Caudate nucleus (tissue), 63 donors: ENCODE measurements at places on chromosomes 4 and X.

DNA sequence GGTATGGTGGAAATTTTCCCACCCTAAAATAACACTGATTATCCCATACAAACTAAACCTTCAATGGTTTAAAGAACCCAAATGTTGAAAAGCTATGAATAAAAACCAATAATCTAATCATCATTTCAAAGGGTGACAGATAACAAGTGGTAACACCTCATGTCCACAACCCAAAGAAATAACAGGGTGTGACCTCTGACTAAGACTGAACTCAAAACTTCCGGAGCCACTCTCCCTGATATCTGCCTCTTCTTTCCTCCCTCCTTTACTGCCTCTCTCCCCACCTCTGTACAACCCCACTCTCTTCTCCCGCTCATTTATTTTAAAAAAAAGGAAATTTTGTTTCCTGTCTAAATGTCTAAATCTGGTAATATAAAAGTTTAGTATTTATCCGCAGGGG is 11.5 kb downstream of the FBXW7 start:
- no peak for DNase-seq

DNA sequence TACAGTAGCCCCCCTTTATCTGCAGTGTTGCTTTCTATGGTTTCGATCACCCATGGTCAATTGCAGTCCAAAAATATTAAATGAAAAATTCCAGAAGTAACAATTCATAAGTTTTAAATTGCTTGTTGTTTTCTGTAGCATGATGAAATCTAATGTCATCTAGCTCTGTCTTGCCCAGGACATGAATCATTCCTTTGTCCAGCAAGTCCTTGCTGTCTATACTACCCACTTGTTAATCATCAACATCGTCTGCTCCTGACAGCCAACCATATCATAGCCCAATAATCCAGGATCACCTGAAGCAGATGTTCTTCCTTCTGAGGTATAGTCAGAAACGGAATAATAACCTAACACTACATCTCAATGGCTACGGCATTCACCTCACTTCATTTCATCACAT is 79.8 kb downstream of the ADAMTS3 start:
- DNase-seq, result no peak

GRCh38 chr4:6152869-6153705 is 47.3 kb downstream of the JAKMIP1 start:
- no peak for DNase-seq

GRCh38 chr4:48963042-48963679 is 22.9 kb upstream of the CWH43 start:
- DNase-seq, result peak; percentile 53

GRCh38 chr4:183256756-183257385 is 63.2 kb downstream of the CLDN22 start:
- DNase-seq, result peak; percentile 16

DNA sequence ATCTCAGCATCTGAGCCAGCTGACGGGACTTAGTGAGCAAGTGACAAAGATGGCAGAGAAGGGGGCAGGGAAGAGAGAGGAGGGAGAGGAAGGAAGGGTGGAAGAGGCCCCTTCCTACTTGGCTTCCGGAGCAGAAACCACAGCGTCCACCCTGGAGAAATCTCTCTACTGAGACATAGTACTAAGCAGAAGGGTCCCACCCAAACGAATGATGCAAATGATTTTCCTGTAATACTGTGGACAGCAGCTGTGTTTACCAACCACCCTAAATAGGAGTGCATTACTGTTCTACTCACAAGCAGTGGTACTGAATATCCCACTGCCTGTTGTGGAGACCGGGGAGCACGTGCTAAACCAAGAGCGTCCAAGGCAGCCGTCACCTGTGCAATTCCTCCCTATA is 29.4 kb downstream of the DTHD1 start:
- DNase-seq, result no peak

DNA sequence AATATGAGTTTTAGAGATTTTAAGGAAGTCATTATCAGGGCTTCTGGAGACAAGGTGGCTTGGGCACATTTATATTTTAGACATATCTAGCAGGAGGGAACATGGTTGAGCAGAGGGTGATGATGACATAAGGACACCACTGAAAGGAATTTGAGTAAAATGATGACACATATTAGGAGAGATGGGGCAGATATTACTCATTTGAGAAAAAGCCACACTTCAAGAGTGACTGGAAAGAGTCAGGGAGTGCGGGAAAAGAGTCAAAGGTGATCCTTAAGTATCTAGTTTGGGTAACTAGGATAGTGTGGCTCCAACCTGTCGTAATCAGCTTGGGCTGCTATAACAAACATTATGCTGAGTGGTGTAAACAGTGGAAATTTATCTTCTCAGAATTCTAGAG is 377.7 kb downstream of the PACRGL start:
- no peak for DNase-seq

DNA sequence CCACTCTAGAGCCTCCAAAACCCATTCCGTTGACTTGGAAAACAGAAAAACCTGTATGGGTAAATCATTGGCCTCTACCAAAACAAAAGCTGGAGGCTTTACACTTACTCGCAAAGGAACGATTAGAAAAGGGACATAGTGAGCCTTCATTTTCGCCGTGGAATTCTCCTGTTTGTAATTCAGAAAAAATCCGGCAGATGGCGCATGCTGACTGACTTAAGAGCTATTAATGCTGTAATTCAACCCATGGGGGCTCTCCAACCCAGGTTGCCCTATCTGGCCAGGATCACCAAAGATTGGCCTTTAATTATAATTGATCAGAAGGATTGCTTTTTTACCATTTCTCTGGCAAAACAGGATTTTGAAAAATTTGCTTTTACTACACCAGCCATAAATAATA is 60.8 kb downstream of the ZNF732 start:
- DNase-seq, result peak; percentile 1

DNA sequence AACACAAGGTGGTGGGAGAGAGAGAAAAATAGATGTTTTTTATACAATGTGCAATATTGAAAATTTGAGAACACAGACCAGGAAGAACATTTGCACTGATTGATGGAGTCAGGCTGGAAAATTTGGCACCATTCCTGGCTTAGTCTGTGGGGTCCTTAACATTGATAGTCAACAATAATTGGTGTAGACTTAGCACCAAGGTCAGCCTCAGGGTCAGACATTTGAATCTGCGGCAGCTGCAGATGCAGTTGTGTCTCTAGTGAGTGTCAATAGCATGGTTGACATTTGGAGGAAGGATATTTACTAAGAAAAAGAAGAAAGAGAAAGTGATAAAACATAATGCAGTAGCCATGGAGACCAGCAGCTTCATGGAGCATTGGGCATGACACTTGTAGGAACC is 31.5 kb upstream of the GLRA3 start:
- DNase-seq, result no peak

DNA sequence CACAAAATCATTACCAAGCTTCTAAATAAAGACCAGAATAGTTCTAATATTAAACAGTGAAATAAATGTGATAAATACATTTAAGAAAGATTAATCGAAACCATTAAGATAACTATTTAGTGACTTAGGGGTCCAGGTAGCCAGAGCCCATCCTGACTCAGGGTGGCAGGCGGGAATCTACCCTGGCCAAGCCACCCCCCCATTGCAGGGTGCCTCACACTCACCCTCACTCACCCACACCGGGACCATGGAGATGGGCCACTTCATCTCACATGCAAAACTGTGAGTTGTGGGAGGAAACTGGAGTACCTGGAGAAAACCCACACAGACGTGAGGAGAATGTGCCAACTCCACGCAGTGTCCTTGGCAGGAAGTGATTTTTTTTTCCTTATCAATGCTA is 237.6 kb upstream of the HAND2 start:
- no peak for DNase-seq

DNA sequence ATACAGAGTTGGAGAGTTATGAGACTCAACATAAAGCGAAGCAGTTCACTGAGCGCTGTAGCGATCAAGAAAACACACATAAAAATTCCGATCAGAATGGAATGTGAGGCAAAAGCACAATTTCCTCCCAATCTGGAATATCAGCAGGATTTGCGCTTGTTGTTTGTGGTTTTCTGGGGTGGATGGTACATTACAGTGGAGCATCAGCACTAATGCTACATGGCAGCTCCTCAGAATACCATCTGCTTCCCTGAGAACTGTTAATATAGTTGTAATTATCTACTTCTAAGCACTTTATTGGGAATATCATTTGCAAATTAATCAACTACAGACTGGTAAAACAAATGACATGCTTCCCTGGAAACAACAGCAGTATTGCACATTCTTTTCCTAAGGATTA is 324.1 kb upstream of the PPARGC1A start:
- no peak for DNase-seq

- DNase-seq, result no peak
Observed at GRCh38 chr4:10008609-10009005, 12.7 kb downstream of the SLC2A9 start.

DNA sequence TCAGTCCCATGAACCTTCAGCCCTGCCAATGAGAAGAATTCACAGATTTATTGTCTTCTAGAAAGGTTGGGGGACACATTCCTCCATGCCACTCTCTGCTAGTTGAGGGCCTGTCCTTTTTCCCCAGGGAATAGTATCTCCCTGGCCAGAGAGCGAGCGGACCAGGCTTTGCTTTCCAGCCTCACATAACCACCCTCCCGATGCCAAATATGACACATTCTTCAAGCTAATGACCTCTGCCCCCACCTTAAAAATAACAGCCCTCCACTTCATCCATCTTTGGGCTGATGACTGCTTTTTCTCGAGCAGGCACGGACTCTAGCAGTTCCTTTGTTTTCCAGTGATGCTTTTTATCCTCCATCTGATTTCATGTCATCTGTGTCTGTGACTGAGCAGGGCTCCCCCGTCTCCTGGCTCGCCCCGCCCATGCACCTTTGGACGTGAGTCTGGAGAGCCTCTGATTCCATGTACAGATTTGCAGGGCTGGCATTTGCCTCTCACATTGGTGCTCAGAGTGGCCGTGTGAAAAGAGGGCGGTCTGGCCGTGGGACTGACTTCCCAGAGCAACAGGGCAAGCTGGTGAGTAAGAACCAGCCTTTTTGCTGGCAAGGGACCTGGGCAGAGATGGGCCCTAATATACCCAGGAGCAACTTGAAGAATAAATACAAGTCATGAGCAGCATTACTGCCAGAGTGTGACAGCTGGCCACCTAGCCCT is 279.8 kb downstream of the BCOR start:
- DNase-seq, result no peak

DNA sequence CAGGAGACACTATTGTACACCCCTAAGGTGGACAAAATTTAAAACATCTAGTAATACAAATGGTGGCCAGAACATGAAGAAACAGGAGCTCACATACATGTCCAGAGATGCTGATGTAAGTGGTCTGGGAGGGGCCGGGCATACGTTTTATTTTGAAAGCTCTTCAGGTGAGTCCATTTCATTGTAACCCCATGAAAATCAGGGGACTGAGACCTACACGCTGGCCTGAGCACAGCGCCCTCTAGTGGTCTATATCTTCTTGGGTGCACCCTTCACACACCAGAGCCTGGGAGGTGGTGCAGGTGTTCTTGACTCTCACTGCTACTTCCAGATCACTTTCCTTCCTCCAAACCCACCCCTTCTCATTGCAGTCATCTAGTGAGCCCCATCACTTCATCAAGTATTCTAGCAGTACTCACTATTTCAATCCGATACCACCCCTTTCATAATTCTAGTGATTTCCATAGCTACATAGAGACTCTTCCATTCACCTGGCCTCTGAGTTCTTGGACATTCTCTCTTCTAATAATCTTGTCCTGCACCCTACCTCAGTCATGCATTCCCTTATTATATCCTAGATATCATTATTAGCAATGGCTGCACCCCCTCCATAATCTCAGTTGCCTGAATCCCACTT is 4.3 kb upstream of the TLR6 start:
- DNase-seq, result no peak

- no peak for DNase-seq
Observed at GRCh38 chr4:109622626-109623025, 62.6 kb downstream of the MCUB start.

DNA sequence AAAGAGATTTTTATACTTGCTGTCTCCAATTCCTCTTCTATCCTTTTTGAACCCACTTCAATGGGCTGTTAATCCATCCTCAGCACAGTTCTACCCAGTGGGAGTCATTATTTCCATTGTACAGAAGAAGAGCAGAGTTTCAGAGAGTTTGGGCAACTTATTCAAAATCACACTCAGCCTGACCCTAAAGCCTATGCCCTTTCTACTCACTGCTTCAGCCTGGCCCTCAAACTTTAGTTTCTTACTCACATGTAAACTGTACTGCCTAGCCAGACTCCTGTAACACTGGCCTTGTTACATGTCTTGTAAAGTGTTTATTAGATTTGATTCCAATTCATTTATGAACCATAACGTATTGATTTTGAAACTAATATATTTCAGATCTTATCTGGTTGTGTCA is 25.1 kb upstream of the USO1 start:
- no peak for DNase-seq

GRCh38 chr4:27398631-27399310 is 538.1 kb downstream of the STIM2 start:
- no peak for DNase-seq

DNA sequence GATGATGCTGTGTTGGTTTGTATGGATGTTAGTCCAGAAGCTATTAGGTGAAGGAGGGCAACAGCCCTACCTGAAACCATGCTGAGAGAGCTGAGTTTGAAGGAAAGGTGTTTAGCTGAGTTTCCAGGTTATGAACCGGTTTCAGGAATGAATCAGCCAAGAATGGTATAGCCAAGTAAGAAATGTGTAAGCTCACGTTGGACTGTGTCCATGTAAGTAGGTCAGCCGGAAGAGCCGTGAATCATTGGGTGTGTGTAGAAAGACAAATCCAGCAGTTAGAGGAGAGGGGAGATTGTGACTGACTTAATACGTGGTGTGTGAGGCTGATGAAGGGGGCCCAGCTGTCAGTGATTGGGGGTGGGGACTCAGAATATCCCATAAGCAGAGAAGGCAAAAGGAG is 77.2 kb upstream of the SPIN4 start:
- no peak for DNase-seq

- DNase-seq, result no peak
Observed at GRCh38 chr4:30245140-30245539, 475.0 kb upstream of the PCDH7 start.

DNA sequence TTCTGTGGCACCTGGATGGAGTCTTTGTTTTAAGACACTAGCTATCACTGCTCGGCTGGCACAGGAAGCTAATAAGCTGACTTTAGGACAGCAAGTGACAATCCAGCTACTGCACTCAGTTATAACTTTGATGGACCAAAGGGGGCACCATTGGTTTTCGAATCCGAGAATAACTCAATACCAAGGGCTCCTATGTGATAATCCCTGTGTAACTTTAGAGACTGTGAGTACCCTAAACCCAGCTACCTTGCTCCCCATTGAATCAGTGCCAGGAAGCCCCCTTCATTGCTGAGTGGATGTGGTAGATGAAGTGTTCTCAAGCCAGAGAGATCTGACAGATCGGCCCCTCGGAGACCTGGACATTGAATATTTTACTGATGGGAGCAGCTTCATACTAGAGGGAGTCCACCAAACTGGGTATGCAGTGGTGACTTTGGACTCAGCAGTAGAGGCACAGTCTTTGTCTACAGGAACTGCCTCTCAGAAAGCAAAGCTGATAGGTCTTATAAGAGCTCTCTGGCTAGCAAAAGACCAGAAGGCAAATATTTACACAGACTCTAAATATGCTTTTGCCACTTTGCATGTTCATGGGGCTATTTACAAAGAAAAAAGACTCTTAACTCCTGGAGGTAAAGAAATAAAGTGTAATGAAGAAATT is 35.5 kb upstream of the UGT2B7 start:
- no peak for DNase-seq
